ENCODE measurements at places on chromosomes 5 and 9. TPM values are rescaled to one million over a fixed set of nuclear protein-coding genes. Genes with fewer than 3 reads are reported as not detected.
A peak's percentile ranks its signal among the peaks of the same experiment; 100 is the strongest.

DNA sequence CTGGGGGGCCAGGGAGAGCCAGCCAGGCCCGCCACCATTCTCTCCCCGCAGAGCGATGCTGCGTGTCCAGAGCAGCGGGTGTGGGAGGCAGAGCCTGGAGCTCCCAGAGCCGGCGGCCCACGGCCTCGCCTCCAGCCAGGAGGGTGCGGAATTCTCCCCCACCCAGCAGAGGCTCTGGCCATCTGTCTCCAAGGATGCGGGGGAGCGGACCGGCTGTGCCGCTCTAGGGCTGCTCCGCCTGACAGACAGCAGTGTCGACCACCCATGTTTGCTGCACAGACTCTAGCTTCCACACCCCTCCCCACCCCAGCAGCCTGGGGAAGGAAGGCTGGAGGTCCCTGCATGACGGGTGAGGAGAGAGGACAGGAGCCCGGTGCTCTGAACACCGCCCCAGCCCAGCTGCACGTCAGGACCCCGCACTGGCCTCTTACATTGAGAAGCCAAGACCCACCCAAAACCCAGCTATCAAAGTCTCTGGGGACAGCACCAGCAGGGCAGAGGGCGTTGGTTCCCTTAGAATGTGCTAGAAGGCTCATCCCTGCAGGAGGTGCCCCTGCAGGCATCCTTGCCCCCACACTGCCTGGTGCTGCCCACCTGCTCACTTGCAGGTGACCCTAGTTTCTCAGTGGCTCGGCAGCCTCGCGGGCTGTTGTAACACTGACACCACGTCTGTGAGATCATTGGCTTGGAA, 29.7 kb upstream of the FCN1 start:
- H3K27ac ChIP-seq = no peak overlapping the region
- no peaks in the 10 kb centered on the region for H3K4me1 ChIP-seq
- no peak overlapping the region for H3K4me3 ChIP-seq
- H3K36me3 ChIP-seq = no peaks in the 10 kb centered on the region
- no peak for DNase-seq

DNA sequence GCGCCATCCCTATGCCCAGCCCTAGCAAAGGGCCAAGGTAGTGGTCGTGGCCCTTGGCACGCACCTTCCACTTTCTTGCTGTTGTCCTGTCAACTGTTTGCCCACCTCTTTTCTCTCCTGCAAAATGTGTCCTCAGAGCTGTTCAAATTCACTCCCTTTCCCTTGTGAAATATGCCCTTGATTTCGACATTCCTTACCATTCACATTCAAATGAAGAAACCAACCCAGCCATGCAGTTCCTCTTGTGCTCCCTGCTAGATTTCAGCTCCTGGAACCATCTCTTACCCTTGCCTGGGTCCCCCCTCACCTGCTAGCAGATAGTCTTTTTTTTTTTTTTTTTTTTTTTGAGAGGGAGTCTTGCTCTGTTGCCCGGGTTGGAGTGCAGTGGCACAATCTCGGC, 19.6 kb upstream of the HRH2 start:
- no peaks in the 10 kb centered on the region for H3K27me3 ChIP-seq
- H3K36me3 ChIP-seq = no peaks in the 10 kb centered on the region
- no peak overlapping the region for H3K4me3 ChIP-seq
- H3K4me1 ChIP-seq = peaks cover 45% of the 10 kb centered on the region

GRCh38 chr9:117104206-117104605, 310.7 kb downstream of the ASTN2 start:
- no peaks in the 10 kb centered on the region for H3K27me3 ChIP-seq
- no peak overlapping the region for H3K4me3 ChIP-seq
- H3K27ac ChIP-seq = no peak overlapping the region
- DNase-seq = no peak

Gene MYMK
- total RNA-seq = not detected

- H3K27me3 ChIP-seq = no peaks in the 10 kb centered on the region
- no peak overlapping the region for H3K27ac ChIP-seq
- no peaks in the 10 kb centered on the region for H3K4me1 ChIP-seq
- no peak for DNase-seq
- no peak overlapping the region for H3K4me3 ChIP-seq
Observed at GRCh38 chr5:135323701-135324132, 75.3 kb downstream of the MACROH2A1 start.

DNA sequence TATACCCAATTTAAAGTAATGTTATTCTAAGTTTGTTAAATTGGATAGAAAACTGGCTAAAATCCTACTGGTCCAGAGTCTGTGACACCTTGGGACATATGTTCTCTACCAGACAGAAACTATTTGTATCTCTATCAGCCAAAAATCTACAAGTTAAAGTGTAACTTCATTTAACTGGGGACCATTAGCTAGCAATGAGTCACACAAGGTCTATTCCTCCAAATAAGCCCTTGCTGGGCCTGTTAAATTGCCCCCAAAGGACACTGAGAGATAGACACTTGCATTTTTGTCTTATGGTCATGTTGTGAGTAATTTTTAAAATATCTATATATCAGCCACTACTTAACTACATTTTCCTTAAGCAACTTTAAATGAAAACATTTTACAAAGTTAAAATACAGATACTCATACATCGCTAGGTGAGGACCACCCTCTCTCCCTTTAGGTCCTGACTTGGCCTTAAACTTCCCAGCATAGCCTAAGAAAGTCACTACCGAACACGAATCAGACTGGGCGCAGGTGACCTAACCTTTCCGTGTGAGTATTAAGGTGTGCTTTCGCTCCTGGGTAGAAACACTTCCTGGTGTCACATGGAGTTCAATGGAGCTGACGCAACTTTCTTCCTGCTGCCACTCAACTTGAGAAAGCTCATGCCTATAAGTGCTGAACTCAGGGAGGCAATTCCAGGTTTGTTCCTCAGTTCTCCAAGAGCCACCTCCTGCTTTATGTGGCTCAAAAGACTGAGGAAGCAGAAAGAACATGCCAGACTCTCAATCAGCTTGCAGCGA, 249.1 kb downstream of the DIRAS2 start:
- H3K36me3 ChIP-seq = no peaks in the 10 kb centered on the region
- H3K27ac ChIP-seq = no peak overlapping the region
- H3K27me3 ChIP-seq = no peaks in the 10 kb centered on the region
- no peak overlapping the region for H3K4me3 ChIP-seq
- no peaks in the 10 kb centered on the region for H3K4me1 ChIP-seq

DNA sequence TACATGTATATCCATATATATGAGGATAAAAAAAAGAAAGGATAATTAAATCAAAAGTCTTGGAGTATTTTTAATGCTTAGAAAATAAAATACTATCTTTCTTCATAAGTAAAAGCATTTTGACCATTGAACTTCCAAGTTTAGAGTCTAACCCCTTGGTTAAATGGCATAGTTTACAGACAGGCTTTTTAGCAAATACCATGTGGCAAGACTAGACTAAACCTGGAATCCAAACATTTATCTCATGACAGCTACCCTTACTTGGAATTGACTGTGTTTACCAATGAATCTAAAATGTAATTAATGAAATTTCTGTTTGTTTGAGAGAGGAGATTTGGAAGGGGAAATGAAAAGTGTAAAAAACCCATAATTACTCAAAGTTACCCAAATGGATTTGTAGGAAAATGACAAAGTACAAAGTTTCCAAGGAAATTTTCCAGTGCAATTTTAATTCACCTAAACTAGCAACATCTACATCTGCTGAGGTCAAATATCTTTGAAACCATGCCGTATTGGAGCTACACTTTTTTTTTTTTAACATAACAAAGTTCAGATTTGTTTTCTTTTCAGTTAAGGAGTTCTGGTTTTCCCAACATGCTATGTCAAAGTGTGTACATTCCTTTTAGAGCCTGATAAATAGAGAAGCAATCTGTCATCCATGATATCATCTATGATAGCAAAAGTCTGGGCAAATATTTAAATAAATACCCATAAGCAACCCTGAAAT, 272.1 kb upstream of the DAB2 start:
- no peaks in the 10 kb centered on the region for H3K27me3 ChIP-seq
- H3K4me3 ChIP-seq = no peak overlapping the region
- no peaks in the 10 kb centered on the region for H3K36me3 ChIP-seq
- no peak for DNase-seq
- no peak overlapping the region for H3K27ac ChIP-seq

Gene PITX1
- not detected for total RNA-seq

GRCh38 chr9:121735065-121735792, 83.8 kb downstream of the DAB2IP start:
- 0 out of 2 replicates have a peak, but pooled peaks cover 8% of the 10 kb centered on the region for H3K27me3 ChIP-seq
- peak overlapping the region; percentile 79 for H3K4me3 ChIP-seq
- H3K36me3 ChIP-seq = no peaks in the 10 kb centered on the region

Gene GGTA1
- total RNA-seq = not detected

- no peaks in the 10 kb centered on the region for H3K36me3 ChIP-seq
- no peaks in the 10 kb centered on the region for H3K4me1 ChIP-seq
- no peak overlapping the region for H3K4me3 ChIP-seq
Observed at GRCh38 chr9:78112004-78112403, 80.4 kb upstream of the GNAQ start.

GRCh38 chr5:139171779-139172404, 26.3 kb downstream of the SIL1 start:
- no peaks in the 10 kb centered on the region for H3K4me1 ChIP-seq
- DNase-seq = no peak
- H3K36me3 ChIP-seq = no peaks in the 10 kb centered on the region

- H3K4me3 ChIP-seq = no peak overlapping the region
- no peaks in the 10 kb centered on the region for H3K4me1 ChIP-seq
- no peak overlapping the region for H3K27ac ChIP-seq
- no peaks in the 10 kb centered on the region for H3K36me3 ChIP-seq
Observed at GRCh38 chr9:135174981-135175380, 87.5 kb downstream of the OLFM1 start.

DNA sequence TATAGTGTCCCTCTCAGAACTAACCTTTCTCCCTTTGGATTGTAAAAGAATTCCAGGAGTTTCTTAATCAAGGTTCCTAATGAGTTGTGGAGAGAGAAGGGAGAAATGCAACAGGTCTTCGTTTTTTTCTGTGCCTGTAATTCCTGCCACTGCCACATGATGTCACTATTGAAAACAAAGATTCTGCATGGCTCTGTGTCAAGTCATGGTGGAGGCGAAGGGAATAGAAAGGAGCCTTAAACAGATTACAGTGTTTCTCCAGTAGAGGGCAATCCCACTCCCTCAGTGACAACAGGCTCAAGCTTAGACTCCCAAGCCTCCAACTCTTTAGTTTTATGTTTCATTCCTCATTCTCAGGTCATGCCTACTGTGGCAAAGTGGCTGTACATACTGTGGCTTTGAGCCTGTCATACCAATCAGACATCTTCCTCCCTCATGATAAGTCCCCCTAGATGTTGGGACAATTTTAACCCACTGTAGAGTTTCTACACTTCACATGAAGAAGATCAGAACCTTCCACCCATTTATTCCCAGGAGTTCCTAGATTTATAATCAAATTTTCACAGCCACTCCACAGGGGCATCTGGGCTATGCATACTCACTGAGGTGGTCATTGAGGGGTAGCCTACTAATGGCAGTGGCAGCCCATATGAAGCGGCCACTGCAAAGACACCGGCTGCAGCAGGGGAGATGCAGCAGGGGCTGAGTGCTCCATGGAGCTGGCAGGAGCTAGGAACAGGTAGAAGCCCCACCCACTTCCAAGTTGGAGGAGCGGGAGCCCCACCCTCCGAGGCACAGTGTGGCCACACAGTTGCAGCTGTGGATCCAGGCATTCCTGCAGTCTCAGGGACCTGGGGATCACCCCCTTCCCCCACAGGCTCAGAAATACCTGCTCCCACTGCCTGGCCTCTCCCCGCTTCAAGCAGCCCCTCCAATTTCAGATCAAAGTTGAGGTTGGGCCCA, 97.4 kb upstream of the TRIM32 start:
- H3K27ac ChIP-seq = no peak overlapping the region
- no peak overlapping the region for H3K4me3 ChIP-seq
- peak; percentile 94 for DNase-seq
- no peaks in the 10 kb centered on the region for H3K27me3 ChIP-seq

Gene CATSPER3
- total RNA-seq = 0.74 TPM

Gene GFI1B
- 1.0 TPM for total RNA-seq

Gene IRX1
- 1.8 TPM for total RNA-seq

Gene FAM163B
- 1.3 TPM for total RNA-seq

GRCh38 chr5:59673438-59674058, 220.0 kb downstream of the PDE4D start:
- H3K27ac ChIP-seq = no peak overlapping the region
- no peaks in the 10 kb centered on the region for H3K27me3 ChIP-seq
- no peaks in the 10 kb centered on the region for H3K4me1 ChIP-seq
- peak; percentile 76 for DNase-seq
- H3K4me3 ChIP-seq = no peak overlapping the region

DNA sequence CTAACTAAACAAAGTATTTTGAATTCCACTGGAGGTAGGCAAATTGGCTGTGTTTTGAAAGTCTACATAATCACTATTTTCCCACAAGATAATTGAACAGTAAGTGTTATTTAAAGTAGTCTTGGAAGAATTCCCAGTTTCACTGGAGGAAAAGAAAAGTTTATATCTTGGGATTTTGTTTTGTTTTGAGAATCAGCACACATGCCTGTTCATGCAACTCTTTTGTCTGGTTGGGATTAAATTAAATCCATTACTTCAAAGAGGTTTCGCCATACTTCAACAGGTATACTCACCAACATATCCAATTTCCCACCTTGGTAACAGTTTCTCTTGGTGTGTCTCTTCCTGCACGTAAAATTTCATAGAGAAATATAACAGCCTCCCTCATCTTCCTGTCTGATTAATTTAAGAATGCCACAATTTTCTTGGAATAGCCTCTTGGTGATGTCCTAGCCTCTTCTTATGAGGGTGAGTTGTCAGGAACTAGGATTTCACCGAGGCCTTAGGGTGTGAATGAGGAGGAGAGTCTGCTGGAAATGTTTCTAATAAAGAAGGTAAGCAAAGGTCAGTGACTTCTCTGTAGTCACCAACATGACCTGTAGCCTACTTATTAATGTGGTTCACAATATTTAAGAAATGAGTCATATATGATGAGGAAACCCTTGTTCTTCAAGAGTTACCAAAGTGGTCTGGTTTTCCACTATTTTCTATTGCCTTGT, 48.1 kb downstream of the ITGA2 start:
- no peak for DNase-seq
- H3K4me1 ChIP-seq = no peaks in the 10 kb centered on the region
- no peaks in the 10 kb centered on the region for H3K27me3 ChIP-seq
- no peak overlapping the region for H3K27ac ChIP-seq
- H3K4me3 ChIP-seq = no peak overlapping the region

Gene TLR4
- total RNA-seq = 0.27 TPM

Measured in GM23338 (cell line).